Ascending aorta (tissue), 2 donors: ENCODE measurements at places on chromosomes 13 and 19. TPM values are rescaled to one million over a fixed set of nuclear protein-coding genes. Genes with fewer than 3 reads are reported as not detected.

GRCh38 chr13:94196413-94196812 lies 283.1 kb downstream of the DCT start:
- no peaks in the 10 kb centered on the region for H3K4me1 ChIP-seq
- H3K27ac ChIP-seq, result no peak overlapping the region
- no peaks in the 10 kb centered on the region for H3K36me3 ChIP-seq
- no peak for DNase-seq
- H3K27me3 ChIP-seq, result no peaks in the 10 kb centered on the region

The AMH gene
- total RNA-seq, result not detected

The FPR2 gene
- 0.21 TPM for total RNA-seq

The HOMER3 gene
- 93.0 TPM for total RNA-seq

The NCAN gene
- not detected for total RNA-seq

The C19orf44 gene
- total RNA-seq, result 5.1 TPM

The AMER2 gene
- not detected for total RNA-seq

DNA sequence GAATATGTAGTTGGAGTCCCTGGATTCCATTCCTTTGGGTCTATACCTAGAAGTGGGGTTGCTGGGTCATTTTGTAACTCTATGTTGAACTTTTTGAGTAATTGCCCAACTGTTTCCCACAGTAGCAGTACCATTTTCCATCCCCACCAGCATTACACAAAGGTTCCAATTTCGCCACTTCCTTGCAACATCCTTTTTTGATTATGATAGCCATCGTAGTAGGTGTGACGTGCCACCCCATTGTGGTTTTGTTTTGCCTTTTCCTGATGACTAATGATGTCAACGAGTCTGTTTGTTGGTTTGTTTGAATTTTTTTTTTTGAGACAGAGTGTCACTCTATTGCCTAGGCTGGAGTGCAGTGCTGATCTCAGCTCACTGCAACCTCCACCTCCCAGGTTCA lies 3.3 kb upstream of the PEX11G start:
- H3K27ac ChIP-seq, result no peak overlapping the region
- no peaks in the 10 kb centered on the region for H3K36me3 ChIP-seq
- no peaks in the 10 kb centered on the region for H3K27me3 ChIP-seq
- no peak for DNase-seq

DNA sequence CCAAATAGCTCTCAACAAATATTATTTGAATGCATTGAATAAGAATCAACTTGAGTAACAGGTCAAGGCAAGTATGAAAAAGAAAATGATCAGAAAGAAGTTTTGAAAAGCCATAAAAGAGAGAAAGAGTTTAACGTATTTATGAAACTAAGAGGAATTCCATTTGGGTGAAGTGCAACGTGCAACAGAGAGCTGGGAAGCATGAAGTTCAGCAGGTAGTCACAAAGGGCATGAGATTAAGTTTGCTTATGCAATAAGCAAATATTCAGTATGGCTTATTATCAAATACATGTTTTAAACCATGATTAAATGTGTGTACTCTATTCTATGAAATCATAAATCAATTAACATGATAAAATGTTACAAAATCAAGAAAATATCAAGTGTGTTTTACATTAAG lies 62.7 kb upstream of the PCDH17 start:
- no peak for DNase-seq
- no peak overlapping the region for H3K27ac ChIP-seq
- H3K4me3 ChIP-seq, result no peak overlapping the region
- H3K4me1 ChIP-seq, result no peaks in the 10 kb centered on the region

DNA sequence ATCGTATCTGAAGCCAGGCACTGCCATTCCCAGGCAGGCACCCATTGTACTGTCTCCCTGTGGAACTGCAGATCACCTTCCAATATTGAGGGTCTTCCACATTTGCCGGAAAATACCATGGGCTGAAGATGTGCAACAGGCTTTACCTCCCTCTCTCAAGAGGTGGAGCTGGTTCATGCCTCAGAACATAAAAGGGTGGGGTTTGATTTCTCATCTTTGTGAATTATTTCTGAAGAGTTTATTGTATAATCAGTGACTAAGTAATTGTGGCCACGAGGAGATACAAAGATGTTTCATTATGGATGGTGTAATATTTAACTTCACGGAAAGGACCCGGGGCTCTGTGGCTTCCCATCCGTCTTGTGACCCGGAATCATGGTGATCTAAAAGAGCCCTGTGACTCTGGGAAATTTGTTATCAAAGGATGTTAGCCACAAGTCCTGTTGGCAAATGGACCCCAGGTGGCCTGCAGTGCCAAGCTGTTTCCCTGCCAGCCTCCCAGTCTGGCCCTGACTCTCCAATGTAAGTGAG lies 230.5 kb downstream of the LACC1 start:
- DNase-seq, result no peak
- peaks cover 27% of the 10 kb centered on the region for H3K4me1 ChIP-seq
- no peaks in the 10 kb centered on the region for H3K27me3 ChIP-seq
- no peaks in the 10 kb centered on the region for H3K36me3 ChIP-seq
- H3K4me3 ChIP-seq, result no peak overlapping the region

- H3K27ac ChIP-seq, result peak overlapping the region; percentile 90
- no peaks in the 10 kb centered on the region for H3K27me3 ChIP-seq
- H3K4me3 ChIP-seq, result peak overlapping the region; percentile 100
- peaks cover 14% of the 10 kb centered on the region for H3K4me1 ChIP-seq
- no peak for DNase-seq
Observed at GRCh38 chr19:10544242-10544752, 593 bp downstream of the ATG4D start.

DNA sequence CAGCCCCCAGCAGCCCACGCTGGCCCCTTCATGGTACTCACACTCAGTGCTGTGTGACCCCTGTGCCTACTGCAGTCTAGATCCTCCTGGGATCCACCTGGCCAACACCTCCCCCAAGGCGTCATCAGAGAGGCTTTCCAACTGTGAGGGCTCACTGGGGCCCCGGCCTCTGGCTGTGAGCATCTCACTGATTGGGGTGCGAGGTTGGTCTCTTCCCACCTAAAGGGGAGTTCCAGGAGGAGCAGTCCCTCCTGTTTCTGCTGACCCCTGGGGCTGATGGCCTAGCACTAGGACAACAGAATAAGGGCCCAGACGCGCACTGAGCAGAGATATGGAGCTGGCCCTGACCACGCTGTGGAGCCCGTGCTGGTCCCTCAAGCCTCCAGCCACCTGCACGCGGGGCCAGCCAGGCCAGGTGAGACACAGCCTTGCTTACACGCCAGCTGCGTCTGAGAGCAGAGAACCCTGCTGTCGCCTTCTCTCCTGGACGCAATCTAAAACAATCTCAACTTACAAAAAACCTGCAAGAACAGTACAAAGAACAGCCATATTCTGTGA lies 32.2 kb downstream of the ELL start:
- no peaks in the 10 kb centered on the region for H3K27me3 ChIP-seq
- peaks cover 4% of the 10 kb centered on the region for H3K4me1 ChIP-seq
- no peak overlapping the region for H3K4me3 ChIP-seq
- no peak overlapping the region for H3K27ac ChIP-seq
- H3K36me3 ChIP-seq, result no peaks in the 10 kb centered on the region
- no peak for DNase-seq

The PSMD8 gene
- total RNA-seq, result 235 TPM

GRCh38 chr19:9658769-9659168 lies 16.1 kb downstream of the ZNF562 start:
- DNase-seq, result no peak
- H3K4me3 ChIP-seq, result no peak overlapping the region
- no peaks in the 10 kb centered on the region for H3K27me3 ChIP-seq

DNA sequence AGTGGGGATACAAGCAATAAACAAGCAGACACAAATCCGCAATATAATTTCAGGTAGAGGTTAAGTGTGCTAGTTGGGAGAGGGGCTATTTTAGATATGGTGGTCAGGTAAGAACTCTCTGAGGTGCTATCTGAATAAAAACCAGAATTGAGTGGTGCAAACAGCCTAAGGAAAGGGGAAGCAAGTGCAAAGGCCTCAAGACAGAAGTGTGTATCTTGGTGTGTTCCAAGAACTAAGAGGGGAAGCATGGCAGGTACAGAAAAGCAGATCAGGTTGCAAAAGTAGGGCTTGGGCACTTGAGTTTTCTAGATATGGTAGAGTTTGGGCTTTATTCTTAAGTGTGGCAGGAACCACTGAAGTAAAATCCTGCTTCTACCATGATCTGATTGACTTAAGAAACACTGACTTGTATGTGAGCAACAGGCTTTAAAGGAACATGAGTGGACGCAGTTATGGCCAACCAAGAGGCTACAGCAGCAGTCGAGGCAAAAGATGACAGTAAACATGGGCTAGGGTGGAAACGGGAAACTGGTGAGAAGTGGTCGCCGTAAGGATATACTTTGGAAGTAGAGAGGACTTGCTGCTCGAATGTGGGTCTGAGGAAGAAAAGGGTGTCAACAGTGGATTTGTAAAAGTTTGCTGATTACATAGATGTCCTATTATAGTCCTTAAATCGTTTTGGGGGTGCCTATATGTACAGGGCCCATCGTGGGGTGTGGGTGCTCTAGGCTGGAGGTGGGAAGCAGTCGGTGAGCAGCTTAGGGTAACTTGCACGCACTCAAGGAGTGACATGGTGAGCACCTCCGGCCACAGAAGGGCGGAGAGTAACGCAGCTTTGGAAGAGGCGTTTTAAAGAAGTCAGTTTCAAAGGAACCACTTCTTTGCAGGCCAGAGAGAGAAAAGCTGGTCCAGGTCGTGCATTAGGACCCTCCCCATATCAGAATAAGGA lies 677 bp downstream of the TGDS start:
- H3K27ac ChIP-seq, result peak overlapping the region; percentile 65
- H3K4me1 ChIP-seq, result peaks cover 6% of the 10 kb centered on the region

The ZNF665 gene
- not detected for total RNA-seq

- H3K36me3 ChIP-seq, result no peaks in the 10 kb centered on the region
- H3K27me3 ChIP-seq, result no peaks in the 10 kb centered on the region
- DNase-seq, result no peak
Observed at GRCh38 chr13:95226476-95226875, 74.8 kb downstream of the ABCC4 start.

DNA sequence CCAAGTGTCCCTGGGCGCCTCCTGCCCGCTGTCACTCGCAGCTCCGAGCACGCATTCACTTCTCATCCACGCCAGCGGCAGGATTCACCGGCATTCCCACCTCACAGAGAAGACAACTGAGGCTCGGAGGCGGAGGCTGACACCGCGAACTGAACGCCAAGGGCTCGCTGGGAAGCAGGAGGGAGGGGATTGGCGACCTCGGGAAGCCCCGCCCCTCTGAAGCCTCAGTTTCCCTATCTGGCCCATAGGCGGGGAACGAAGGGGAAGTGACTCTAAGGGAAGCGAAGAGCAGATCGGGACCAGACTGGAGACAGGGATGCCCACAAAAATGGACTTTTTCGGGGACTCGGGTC lies 256 bp downstream of the MICOS13 start:
- H3K36me3 ChIP-seq, result peaks cover 7% of the 10 kb centered on the region
- H3K4me3 ChIP-seq, result peak overlapping the region; percentile 96

DNA sequence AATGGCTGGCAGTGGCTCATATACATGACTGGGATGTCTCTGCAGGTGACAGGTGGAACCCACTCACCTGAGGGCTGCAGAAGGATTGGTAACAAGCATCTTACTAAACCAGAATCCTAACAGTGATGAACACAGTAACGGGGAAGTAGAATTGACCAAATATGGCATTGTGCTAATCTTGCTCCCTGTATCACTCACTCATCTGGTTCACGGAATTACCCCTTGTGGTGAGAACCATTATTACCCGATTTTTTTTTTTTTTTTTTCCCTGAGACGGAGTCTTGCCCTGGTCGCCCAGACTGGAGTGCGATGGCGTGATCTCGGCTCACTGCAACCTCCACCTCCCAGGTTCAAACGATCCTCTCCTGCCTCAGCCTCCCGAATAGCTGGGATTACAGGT lies 69.5 kb downstream of the PTPRS start:
- H3K4me1 ChIP-seq, result no peaks in the 10 kb centered on the region
- no peak overlapping the region for H3K27ac ChIP-seq
- no peaks in the 10 kb centered on the region for H3K27me3 ChIP-seq
- H3K36me3 ChIP-seq, result peaks cover 24% of the 10 kb centered on the region

GRCh38 chr13:62014299-62014698 lies 598.6 kb upstream of the PCDH20 start:
- H3K27ac ChIP-seq, result no peak overlapping the region
- H3K36me3 ChIP-seq, result no peaks in the 10 kb centered on the region
- DNase-seq, result no peak
- no peaks in the 10 kb centered on the region for H3K27me3 ChIP-seq

- H3K4me3 ChIP-seq, result no peak overlapping the region
- no peaks in the 10 kb centered on the region for H3K27me3 ChIP-seq
- no peak for DNase-seq
Observed at GRCh38 chr13:30216111-30216510, 91.2 kb downstream of the KATNAL1 start.
